ENCODE measurements at places on chromosomes 3 and 15.

GRCh38 chr3:18446149-18446825 lies 21.1 kb upstream of the SATB1 start:
- DNase-seq = no peak

GRCh38 chr15:48285329-48286214 lies 45.7 kb upstream of the DUT start:
- DNase-seq = peak; percentile 1

DNA sequence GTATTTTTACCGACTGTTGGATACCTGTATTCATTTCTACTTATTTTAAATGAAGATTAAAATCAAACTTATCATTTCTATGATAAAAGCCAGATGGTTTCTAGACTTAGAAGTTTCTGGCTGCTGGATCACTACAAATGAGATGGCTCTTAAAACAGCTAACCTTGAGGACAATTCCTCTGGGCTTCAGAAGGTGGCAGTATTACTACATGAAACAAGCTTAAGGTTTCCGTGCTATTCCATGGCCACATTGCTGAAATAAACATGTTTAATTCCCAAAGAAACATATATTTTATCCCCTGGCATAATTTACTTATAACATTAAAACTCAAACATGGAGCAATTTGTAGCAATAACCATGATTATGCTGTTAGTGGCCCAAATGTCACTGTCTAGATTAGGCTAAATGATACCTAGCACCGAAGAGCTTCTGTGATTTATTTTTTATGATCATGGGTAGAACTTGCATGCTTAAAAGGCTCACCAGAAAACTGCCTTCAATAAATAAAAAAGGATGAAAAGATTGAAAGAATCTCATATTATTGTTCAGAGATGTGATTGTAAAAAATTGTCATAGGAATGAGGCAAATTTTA lies 204.0 kb upstream of the NANOGP8 start:
- DNase-seq = no peak

- no peak for DNase-seq
These were observed 28.0 kb upstream of the HEG1 start for GRCh38 chr3:125083776-125084175.

DNA sequence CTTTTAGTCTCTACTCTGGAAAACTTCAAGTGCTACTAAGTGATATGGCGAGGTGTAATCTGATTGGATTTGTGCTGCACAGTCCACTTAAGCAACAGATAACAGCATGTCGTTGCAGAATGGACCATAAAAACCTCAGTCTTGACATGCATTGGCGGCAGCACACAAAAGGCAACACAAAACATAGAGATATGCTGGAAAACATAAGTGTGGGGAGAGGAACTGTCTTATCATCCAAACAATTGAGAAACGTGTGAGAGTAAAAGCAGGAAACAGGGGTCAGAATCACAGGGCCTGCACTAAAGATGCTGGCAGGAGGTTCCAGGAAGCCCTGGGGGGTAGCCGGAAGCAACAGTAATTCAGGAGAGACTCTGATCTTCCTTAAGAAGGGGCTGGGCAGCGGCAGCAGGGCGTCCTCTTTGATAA lies 82.1 kb downstream of the CGNL1 start:
- no peak for DNase-seq

GRCh38 chr3:57783186-57784088 lies 27.3 kb downstream of the SLMAP start:
- DNase-seq = no peak

DNA sequence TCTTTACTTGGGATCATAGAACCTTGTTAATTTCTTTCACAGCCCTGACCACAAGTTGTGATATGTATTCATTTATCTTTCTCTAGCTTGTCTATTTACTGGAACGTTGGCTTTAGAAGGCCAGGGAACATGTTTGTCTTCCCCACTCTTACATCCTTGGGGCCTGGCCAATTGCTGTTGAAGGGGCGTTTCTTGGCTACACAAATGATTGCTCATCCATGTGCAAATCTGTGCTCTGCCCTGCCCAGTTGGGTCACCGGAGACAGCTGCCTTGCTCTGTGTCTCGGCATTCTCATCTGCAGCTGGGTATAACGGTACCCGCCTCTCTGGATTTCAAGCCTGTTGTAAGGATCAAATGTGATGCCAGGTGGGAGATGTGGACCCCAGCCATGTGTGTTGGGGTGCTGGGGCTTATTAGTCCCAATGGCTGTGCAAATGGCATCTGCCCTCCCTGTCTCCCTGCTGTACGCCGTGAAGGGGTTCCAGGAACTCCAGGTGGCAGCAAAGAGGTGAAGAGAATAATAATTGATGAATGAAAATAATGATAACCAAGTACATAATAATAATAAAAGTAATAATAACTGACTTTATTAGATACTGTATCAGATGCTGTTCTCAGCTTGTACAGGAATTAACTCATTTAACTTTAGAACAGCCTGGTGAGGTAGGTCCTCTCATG lies 24.0 kb upstream of the TLE3 start:
- DNase-seq = no peak

- DNase-seq = no peak
These were observed 65.2 kb downstream of the FNDC3B start for GRCh38 chr3:172104471-172105072.

DNA sequence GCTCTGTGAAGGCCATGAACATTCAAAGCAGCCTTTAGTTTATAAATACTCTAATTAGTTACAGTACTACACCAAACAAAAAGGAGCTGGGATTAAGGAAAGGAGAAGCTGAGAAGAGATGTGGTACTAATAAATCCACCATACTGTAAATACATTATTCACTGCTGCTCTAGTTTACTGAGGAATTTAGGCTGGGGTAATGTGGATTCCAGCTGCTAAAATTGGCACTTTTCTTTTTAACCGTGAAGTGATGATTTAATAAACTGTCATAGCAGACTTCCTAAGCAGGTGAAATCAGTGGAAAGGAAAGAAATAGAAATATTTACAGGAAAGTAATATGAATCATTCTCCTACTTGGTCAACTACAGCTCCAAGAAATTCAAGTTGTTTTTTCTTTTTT lies 88.7 kb downstream of the TFG start:
- DNase-seq = no peak

DNA sequence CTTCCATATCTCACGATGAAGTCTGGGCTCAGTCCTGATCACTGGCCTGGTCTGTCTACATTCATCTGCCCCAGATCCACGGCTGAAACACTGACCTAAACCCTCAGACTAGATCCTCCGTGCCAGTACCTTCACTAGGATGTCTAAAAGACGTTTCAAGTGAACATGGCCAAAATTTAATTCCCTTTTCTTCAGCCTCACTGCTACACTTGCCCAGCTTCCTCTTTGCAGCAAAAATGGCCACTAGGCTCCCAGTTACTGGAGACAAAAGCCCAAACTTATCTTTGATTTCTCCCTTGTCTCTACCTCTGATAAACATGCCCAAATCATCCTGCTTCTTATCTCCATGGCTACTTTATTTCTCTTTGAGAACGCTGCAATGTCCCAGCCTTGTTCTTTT lies 1.7 kb downstream of the RASSF1 start:
- DNase-seq = no peak

- DNase-seq = no peak
These were observed 480 bp downstream of the CHRNA7 start for GRCh38 chr15:32030795-32031194.

- no peak for DNase-seq
These were observed 42.0 kb downstream of the PGPEP1L start for GRCh38 chr15:98965597-98965996.

- DNase-seq = no peak
These were observed 10.8 kb downstream of the IP6K1 start for GRCh38 chr3:49775538-49775937.

All from CD4-positive, alpha-beta T cell treated with Interferon gamma for 1 hour (primary cell).